A549 treated with Hydrocortisone at 1 μM for 4 hours (cell line): ENCODE measurements at places on chromosomes 4 and X. TPM values are rescaled to one million over a fixed set of nuclear protein-coding genes. Genes with fewer than 3 reads are reported as not detected.

Gene FGF16
- total RNA-seq: not detected in 5 replicates

Gene SULT1B1
- 0.02 TPM in 5 replicates for total RNA-seq

Gene LRIT3
- total RNA-seq: 0.03 to 0.09 TPM (median 0.03 TPM) in 5 replicates

Gene MAGEB18
- total RNA-seq: not detected in 5 replicates

Gene CAMK2D
- total RNA-seq: 12.8 to 21.1 TPM (median 14.4 TPM) in 5 replicates

Gene DCAF4L1
- total RNA-seq: 0.08 to 0.14 TPM (median 0.10 TPM) in 5 replicates

Gene CITED1
- 1.2 to 2.8 TPM (median 1.8 TPM) in 5 replicates for total RNA-seq

Gene SPINK2
- 0.18 TPM in 1 of 5 replicates, not detected in the others for total RNA-seq

Gene SHISA3
- total RNA-seq: not detected in 5 replicates

Gene ATOH1
- not detected in 5 replicates for total RNA-seq

Gene ETDA
- not detected in 5 replicates for total RNA-seq

Gene HCCS
- 52.7 to 59.3 TPM (median 56.7 TPM) in 5 replicates for total RNA-seq

Gene SLC6A14
- total RNA-seq: not detected in 5 replicates

Gene LINC00632
- total RNA-seq: 0.94 to 1.7 TPM (median 1.4 TPM) in 5 replicates

Gene FAT1
- total RNA-seq: 130 to 217 TPM (median 151 TPM) in 5 replicates

Gene LAP3
- total RNA-seq: 33.5 to 48.4 TPM (median 34.7 TPM) in 5 replicates

Gene CLIC2
- total RNA-seq: 0.03 to 0.20 TPM (median 0.18 TPM) in 5 replicates

Gene NUDT11
- total RNA-seq: 2.6 to 3.1 TPM (median 2.7 TPM) in 5 replicates

Gene G3BP2
- total RNA-seq: 63.7 to 121 TPM (median 77.5 TPM) in 5 replicates

Gene SERPINA7
- not detected in 5 replicates for total RNA-seq

Gene BCAP31
- total RNA-seq: 351 to 491 TPM (median 368 TPM) in 5 replicates

Gene INTU
- total RNA-seq: 1.1 to 1.4 TPM (median 1.3 TPM) in 5 replicates

Gene UGT2B15
- 0.05 to 0.13 TPM (median 0.07 TPM) in 4 of 5 replicates, not detected in the other for total RNA-seq

Gene GPC4
- total RNA-seq: 0.02 to 0.05 TPM (median 0.05 TPM) in 3 of 5 replicates, not detected in the others

Gene CT45A10
- total RNA-seq: 0.31 to 0.67 TPM (median 0.44 TPM) in 5 replicates

Gene AMTN
- not detected in 5 replicates for total RNA-seq

Gene PRDM5
- 2.7 to 5.3 TPM (median 3.8 TPM) in 5 replicates for total RNA-seq

Gene CENPVL1
- total RNA-seq: not detected in 5 replicates

Gene STS
- total RNA-seq: 1.9 to 2.4 TPM (median 1.9 TPM) in 5 replicates

Gene GRK4
- total RNA-seq: 1.4 to 1.7 TPM (median 1.6 TPM) in 5 replicates

Gene EFNB1
- 8.7 to 10.9 TPM (median 9.5 TPM) in 5 replicates for total RNA-seq

Gene SERTM2
- not detected in 5 replicates for total RNA-seq

Gene MAMLD1
- 5.9 to 7.0 TPM (median 6.4 TPM) in 5 replicates for total RNA-seq

Gene KLHL34
- not detected in 5 replicates for total RNA-seq

Gene RPS6KA6
- 4.5 to 7.1 TPM (median 5.5 TPM) in 5 replicates for total RNA-seq

Gene MAGEA3
- total RNA-seq: 2.5 to 5.0 TPM (median 2.7 TPM) in 5 replicates

Gene MAML3
- 11.6 to 16.7 TPM (median 13.6 TPM) in 5 replicates for total RNA-seq

Gene PNMA5
- not detected in 5 replicates for total RNA-seq

Gene DCAF8L2
- not detected in 5 replicates for total RNA-seq

Gene PCYT1B
- 0.06 TPM in 1 of 5 replicates, not detected in the others for total RNA-seq

Gene ARMCX1
- 0.22 to 0.61 TPM (median 0.48 TPM) in 5 replicates for total RNA-seq

Gene SPANXA1
- 0.20 to 0.23 TPM in 2 of 5 replicates, not detected in the others for total RNA-seq

Gene TEX13C
- not detected in 5 replicates for total RNA-seq

Gene TLR1
- total RNA-seq: 0.09 to 0.28 TPM (median 0.18 TPM) in 5 replicates

Gene PAGE1
- 0.29 TPM in 1 of 5 replicates, not detected in the others for total RNA-seq

Gene AKAP4
- total RNA-seq: 0.10 TPM in 1 of 5 replicates, not detected in the others

Gene ELMOD2
- 8.3 to 13.1 TPM (median 10.4 TPM) in 5 replicates for total RNA-seq

Gene MTCP1
- 13.0 to 23.3 TPM (median 20.8 TPM) in 5 replicates for total RNA-seq
